Stimulated activated CD8-positive, alpha-beta memory T cell treated with anti-CD3 and anti-CD28 coated beads, Interleukin-4, amount 100 ng/mL, for 48 hours (primary cell): ENCODE measurements at places on chromosomes 7 and 10.

DNA sequence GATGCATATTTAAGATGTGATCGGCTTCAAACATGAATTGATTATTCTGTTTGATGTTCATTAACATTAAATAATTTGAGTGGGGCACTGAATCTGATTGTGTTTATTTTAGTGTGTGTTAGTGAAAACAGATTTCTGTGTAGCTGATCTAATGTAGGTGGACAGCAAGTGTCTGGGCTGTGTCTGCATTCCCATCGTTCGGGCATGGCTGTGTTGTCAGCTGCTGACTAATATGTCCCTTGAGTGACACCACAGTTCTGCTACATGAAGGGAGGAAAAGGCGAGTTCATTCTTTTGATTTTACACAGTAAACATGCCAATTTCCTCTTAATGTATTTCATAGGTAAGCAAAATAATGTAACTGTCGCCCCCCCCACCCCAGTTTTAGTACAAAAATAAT lies 203.0 kb downstream of the CNTNAP2 start:
- DNase-seq, result no peak

DNA sequence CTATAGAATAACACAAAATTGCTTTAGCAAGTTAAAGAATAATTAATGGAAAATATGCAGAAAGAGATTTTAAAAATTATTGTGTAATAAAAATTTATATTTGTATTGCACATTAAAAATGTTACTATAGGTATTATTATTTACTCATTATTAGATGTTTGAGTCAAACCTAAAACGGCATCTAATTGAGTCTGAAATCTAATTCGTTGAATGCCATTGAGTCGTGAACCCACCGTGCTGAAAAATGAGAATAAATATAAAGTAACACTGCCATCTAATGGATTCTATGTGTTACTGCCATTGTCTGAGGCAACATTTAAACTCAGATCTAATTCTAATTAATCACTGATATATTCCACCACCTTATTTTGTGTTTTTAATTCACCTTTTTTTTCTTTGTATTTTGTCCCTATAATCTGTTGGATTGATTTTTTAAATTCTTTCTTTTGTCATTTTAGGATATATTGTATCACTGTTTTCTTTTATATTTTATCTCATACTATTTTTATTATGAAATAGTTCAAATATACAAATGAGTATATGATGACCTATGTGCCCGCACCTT lies 62.2 kb downstream of the SAMD9 start:
- no peak for DNase-seq

GRCh38 chr7:110442381-110442837 lies 648.5 kb upstream of the LRRN3 start:
- peak; percentile 34 for DNase-seq

DNA sequence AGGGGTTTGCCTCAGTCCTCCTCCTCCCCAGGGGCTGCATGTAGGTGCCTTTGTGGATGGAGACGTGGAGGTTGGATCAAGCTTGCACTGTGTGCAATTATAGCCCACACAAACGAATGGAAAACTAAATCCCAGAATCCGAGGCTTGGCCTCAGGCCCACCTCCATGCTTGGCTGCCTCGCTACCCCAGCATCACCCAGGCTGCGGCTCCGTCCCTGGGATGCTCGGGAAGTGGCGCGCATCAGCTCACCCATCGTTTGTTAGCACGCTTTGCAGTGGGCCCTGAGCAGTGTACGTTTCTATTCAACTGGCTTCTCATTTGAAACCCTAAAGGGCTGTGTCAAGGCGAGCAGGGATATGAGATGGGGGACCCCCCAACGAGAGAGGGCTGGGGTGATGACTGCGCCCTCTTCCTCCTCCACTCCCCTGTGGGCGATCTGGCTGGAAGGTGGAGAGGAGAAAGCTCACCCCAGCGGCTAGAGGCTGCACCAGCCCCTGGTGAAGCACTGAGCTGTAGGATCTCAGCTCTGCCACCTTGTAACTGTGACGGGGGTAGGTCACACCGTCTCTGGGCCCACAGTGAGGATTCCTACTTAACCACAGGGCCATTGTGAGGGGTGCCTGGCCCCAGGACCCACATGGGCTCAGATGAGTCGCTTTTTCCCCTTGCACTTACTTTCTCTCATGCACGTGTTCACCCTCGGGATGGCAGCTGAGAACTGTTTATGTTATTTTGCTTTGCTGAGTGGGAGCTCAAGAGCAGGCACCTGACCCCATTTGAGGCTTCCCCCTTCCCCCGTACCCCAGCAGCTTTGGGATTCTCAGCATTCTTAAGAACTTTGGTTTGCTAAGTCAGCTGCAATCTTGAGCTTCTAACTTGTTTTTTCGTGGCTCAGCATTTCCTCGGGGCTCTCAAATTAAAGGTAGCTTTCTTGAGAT lies 12.7 kb upstream of the BTBD16 start:
- DNase-seq, result no peak

GRCh38 chr7:81684514-81685269 lies 85.2 kb downstream of the HGF start:
- DNase-seq, result no peak

DNA sequence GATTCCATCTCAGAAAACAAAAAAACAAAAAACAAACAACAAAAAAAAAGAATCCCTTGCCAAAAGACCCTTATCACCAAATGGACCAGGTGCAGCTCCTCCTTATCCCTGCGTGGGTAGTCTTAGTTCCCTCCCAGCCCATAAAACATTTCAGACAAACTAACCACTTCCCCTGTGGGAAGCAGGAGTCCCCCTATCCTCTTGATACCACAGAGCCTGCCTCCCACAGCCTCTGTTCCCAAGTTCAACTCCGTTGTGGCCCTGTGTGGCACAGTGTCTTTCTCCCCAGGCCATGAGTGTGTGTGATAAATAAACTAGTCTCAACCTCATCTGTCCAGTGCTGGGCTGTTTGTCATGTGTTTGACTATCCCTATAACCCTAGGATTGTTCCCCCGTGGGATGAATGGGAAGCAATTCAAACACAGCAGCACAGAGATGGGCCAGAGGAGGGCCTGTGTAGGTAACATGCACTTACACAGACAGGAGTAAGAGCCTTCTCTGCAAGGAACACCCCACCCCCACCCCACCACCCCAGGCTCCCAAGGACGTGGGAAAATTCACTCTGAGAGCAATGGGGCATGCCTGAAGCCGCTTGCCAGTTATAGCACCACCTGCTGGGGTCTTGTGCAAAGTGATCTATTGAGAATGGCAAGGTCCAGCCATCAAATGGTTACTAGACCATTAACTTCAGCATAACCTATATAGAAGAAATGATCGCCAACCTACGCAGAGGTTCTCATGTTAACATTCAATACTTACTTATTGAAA lies 147.1 kb upstream of the GHITM start:
- peak; percentile 36 for DNase-seq

- no peak for DNase-seq
Measured at GRCh38 chr10:69073736-69074364, 14.1 kb upstream of the SRGN start.

- no peak for DNase-seq
Measured at GRCh38 chr7:33845991-33846509, 59.3 kb upstream of the BMPER start.

- DNase-seq, result no peak
Measured at GRCh38 chr10:17049195-17049594, 80.4 kb downstream of the CUBN start.

DNA sequence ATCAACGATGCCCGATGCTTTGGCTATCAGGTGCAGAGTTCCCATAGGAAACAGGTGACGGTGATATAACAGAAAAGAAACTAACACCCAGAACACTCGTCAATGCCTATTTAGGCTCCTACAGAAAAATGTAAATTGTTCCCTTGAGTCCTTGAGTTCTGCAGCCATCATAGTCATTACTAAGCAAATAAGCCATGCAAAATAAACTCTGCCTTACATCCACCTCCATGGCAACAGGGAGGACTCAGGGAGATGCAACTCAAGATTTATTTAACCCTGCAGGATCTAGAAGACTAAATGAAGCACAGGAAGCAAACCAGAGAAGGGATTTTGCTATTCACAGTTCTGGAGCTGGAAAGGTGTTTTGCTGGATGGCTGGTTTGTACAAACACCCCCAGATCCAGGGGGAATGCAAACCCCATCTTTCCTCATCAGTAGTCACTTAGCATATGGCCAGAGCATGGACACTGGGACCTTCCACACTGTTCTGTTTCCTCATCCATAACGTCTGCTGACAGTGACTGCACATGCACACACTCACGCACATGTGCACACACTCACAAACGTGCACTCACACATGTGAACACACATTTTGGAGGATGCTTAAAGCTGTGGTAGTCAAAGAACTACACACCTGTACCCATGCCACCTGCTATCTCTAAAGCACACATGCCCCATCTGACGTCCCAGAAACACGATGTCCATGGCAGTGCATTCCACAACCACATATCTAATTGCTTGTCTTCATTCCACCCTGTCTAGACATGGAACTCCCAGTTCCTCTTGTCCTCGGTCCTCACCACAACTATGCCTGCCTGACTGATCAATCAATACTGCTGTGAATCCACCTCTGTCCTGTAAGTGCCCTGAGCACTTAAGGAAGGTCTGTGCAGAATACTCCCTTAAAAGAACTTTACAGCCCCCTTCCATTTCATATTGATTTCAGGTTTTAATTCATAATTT lies 178.2 kb downstream of the COBL start:
- no peak for DNase-seq

DNA sequence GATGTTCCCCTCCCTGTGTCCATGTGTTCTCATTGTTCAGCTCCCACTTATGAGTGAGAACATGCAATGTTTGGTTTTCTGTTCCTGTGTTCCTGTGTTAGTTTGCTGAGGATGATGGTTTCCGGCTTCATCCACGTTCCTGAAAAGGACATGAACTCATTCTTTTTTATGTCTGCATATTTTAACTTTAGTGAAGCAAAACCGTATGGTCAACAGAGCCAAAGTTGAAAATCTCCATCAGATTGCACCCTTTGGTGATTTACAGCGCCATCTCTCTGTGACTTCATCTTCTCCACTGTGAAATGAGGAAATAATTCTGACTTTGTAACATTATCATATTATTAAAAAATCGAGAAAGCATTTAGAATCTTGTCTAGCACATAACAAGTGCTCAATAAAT lies 132.3 kb upstream of the PLXDC2 start:
- DNase-seq, result no peak

GRCh38 chr10:31133251-31133791 lies 101.7 kb upstream of the ZNF438 start:
- DNase-seq, result no peak

DNA sequence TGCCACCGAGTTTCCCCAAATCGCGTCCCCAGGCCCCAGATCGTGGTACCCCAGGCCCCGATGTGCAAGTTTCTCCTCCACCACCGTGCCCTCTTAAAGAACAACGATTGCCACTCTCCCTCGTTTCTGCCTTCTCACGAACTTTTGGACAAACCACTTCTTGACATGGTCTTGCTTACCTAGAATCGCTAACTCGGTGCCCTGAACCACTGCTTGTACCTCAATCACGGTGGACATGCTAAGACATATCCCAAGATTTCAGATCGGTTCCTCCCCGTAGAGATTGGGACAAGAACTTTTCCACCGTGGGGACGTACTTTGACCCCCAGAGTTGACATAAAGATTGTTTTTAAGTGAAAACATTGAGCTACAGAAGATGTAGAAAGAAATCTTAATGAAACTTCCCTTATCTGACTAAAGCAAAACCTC lies 477 bp upstream of the ZC3HAV1 start:
- no peak for DNase-seq

- DNase-seq, result no peak
Measured at GRCh38 chr10:111879969-111880368, 303.6 kb downstream of the GPAM start.

DNA sequence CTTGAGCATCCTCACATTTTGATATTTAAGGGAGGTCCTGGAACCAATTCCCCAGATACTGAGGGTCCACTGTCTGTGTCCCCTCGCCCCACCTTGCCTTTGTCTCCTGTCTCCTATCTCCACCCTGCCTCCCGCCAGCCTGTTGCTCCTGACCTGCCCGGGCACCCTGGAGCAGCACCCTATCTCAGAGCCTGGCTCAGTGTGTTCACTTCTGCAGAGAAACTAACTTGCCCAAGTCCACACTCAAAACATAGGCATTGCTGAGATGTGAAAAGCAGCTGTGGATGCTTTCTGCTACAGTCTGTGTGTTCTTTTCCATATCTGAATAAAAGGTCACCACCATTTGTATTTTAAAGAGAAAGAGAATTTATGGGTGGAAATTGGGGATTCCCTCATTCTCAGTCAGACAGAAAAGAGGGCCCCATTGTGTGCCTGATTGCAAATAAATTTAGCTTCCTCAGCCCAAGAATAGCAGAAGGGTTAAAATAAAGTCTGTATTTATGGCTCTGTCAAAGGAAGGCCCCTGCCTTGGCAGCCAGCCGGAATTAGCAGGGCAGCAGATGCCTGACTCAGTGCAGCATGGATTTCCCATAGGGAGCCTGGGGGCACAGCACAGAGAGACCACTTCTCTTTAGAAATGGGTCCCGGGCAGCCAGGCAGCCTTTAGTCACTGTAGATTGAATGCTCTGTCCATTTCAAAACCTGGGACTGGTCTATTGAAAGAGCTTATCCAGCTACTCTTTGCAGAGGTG lies 161.3 kb downstream of the EGFR start:
- DNase-seq, result no peak

DNA sequence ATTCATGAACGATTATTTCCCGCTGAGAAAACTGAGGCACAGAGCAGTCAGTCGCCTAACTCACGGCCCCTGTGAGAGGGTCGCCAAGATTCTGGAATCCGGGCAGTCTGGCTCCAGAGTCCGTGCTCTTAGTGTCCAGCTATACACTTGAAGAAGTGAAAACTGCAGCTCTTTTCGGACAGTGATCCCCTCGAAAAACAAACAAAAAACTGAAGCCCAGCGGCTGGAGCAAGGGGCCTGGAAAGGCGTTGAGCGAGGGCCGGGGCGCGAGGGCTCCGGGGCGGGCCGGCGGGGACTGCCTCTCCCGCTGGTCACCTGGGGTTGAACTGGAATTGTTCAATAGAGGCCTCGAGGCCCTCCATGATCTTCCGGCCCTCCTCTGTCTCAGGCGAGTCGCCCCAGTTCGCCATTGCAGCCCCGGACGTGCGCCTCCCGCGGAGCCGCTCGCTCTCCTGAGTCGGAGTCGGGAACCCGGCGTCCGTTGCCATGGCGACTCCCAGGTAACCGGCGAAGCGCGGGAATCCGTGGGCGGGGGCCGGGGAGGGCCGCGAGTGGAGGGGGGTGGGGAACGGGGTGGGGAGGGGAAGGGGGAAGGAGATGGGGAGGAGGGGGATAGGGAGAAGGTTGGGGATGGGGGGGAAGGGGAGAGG lies 881 bp downstream of the C10orf67 start:
- peak; percentile 75 for DNase-seq

DNA sequence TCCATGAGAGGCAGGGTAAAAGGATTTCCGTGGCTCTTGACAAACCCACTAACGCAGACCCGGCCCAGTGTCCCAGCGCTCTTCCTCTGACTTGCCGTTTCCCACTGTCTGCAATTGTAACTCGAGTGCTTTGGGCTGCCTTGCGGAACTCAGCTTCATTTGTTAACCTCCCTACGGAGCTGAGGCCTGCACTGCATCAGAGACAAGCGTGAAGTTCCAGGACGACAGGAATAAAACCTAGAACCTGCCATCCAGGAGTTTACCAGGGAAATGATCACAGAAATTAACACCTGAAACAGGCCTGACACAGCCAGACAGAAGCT lies 76.2 kb downstream of the SFMBT2 start:
- no peak for DNase-seq

GRCh38 chr7:151172273-151173141 lies 5.0 kb upstream of the GBX1 start:
- peak; percentile 88 for DNase-seq
